NCI-H2171 (cell line): ENCODE measurements at places on chromosomes 5 and 9.

DNA sequence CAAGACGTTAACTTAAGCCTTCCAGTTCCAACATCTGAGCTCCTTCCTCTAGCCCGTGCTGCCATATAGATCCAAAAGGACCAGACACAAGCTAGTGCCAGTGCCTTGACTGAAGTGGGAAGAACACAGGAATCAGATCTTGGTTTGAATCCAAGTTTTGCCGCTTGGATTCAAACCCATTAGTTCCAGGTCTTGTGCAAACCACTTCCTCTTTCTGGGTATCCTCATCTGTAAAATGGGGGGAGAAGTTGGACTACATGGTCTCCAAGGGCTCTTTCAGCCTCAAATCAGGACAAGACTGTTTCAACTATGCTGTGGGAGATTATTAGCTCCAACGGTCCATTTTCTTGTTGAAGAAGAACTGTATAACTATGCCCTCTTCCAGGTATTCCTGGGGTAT, 32.6 kb downstream of the TTLL11 start:
- DNase-seq, result no peak

DNA sequence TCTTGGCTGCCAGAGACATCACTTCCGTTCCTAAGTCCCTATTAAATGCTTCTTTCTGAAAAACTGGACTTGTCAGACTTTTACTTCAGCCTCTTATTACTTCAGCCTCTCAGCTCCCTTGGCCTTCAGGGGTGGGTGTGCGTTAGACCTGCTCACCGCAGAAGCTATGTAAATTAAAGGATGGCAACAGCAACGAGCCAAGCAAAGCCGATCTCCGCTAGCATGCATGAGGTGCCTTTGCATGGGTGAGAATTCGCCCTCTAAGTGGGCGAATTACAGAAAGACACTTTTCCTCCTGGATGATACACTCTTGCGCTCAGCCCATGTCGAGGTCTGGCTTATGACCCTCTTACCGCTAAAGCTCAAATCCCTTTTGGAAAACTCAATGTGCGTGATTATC, 10.9 kb upstream of the IL3 start:
- no peak for DNase-seq

DNA sequence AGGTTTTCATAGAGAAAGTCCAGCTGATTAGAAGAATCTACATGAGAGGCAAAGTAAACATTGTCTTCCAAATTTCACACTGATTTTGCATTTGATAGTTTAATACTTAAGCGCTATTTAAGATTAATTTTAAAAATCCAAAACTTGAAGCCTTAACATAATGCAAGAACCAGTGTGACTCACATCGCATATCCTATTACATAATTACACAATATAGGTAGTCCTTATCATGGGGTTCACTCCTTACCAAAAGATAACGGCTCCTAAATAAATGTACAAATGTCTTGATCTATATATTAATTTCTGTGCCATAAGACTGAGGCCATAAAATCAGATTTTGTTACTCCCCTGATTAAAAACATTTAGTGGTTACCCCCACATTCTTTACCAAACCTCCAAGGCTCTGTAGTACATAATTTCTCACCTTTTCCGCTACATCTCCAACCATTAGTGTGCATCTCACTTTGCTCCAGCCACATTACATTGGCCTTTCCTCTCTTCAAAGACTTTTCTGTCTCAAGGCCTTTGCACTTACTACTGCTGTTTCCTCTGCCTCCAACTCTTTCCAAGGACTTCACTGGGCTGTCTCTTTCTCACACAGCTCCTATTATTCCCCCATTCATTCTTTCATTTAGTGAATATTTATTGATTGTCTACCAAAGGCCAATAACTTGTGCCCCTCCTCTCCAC, 1.0 kb downstream of the RIOK2 start:
- no peak for DNase-seq

DNA sequence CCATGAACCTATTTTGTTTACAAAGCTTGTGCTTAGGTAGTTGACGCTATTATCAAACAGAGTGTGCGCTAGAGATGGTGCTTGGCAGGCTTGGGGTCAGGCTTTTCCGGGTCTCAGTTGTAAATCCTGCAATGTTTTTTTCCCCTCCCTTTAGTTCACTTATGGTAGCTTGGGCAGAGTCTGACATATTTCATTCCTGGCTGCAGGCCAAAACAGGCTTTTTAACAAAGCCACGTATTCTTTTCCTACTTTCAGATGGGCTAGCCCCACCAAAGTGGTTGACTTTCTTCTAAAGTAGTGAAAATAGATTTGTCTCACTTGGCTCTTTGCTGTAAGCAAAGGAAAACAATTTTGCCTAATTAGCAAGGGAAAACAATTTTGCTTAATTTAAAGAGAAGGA, 58.0 kb upstream of the FBN2 start:
- no peak for DNase-seq
